ENCODE measurements at places on chromosomes 13 and 19. TPM values are rescaled to one million over a fixed set of nuclear protein-coding genes. Genes with fewer than 3 reads are reported as not detected.

DNA sequence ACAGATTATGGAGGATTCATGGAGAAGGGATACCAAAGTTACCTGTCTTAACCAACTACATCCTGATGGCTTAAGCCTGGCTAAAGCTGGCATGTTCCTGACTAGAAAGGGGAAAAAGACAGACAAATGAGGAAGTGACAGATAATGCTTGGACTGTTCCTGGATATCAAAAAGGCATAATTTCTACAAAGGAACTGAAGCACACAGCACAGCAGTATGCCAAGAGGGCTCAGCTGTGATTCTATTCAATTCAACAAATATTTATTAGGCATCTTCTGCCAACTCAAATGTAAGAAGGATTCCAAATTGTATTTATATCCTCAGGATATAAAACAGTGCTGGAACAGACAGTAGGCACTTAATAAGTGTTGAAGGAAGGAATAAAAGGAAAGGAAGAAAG, 59.5 kb downstream of the KLF12 start:
- DNase-seq: no peak

DNA sequence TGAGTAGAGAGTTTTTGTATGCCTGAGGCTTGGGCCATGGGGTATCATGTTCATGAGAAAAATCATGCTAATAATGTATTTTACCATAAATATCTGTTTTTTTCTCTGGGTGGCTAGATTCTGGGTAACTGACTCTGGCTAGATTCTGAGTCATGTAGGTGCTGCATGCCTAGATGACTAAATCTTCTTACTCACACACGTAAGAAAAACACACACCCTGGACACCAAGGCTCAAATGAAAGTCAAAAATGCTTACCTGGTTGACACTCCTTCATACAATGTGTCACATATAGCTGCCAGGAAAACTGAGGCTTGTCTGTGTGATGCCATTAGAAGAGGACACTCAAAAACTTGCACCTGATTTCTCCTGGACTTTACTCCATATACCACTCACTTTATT, 597.4 kb upstream of the SLITRK1 start:
- DNase-seq: no peak

DNA sequence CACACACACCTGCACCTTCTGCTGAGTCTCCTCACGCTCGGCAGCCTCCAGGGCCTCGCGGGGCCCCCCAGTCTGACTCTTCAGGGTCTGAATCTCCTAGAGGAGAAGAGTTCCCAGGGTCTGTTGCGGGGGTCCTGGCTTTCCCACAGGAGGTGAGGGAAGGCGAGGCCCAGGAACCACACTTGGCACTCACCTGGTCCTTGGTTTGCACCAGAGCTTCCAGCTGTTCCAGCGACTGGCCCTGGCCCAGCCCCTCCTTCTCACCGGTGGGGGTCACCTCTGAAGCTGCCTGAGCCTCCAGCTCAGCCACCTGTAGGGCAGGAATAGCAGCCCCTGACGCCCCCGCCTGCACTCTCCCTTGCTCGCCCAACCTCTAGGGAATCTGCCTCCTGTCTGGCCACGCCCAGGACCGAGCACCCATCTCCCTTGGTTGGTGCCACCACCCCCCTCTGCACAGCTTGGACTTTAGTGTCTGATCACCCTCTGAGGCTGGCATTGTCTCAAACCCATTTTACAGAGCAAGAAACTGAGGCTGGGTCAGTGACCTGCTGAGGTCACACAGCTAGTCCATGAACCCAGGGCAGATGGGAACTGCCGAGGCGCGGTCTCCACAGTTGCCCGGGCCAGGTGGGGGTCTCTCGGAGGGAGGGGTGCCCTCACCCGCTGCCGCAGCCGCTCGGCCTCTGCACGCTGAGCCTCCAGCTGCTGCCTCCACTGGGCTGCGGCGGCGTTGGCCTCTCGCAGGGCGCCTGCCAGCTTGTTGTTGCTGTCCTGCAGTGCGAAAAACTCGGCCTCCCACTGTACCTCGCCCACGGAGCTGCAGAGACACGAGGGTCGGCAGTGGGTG, 9.5 kb downstream of the HOMER3 start:
- no peak for DNase-seq

DNA sequence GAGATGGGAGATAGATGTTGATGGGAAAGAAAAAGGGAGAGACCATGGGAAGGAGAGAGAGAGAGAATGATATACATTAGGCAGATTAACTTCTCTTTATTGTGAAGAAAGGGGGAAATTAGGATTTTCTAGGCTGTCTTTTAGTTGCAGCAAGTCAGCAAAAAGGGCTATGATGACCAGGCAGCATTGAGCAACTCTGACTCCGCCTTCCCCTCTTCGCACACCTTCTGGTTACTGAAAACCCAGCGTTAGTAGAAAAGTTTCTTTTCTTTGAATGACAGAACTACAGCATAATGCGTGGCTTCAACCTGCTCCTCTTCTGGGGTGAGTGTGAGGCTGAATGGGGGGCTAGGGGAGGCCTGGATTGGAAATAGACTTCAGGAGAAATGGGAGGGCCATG, at the start of gene ADGRE1:
Gene ADGRE1, plus strand, starts transcription at position 264 of the 400 bp plus-strand sequence. Its CDS starts 30 bp downstream, at position 294.
- DNase-seq: no peak

- no peak for DNase-seq
Measured at GRCh38 chr13:23598369-23598768, 28.2 kb downstream of the TNFRSF19 start.

Gene PLIN3
- total RNA-seq: 85.5 TPM

Gene CGB5
- total RNA-seq: not detected

Gene ATP4A
- total RNA-seq: not detected

Gene ATXN8OS
- total RNA-seq: not detected

DNA sequence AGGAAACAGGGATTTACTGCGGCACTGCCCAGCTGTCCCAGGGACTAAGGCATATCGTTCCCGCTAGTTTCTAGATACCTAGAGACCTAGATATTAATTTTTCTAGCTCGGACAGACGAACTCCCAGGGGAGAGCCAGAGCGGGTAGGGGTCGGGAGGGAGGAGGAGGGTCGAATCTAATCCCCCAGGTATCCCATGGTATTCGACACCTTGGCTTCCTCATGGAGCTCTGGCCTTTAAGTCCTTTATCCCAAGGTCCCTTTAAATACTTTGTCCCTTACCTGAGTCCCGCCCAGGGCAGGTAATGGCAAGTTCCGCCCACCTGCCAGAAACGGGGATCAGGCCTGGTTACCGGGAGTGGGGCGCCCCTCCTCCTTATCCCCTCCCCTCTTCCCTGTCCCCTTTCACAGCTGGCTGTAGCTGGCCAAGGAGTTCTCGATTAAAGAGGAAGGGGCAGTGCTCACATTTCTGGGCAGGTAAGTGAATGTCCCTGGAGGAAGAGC, at the start of gene PRRG2:
Gene PRRG2, plus strand, starts transcription at position 310 of the 502 bp plus-strand sequence. CDS start 1,904 bp downstream, outside the sequence.
- peak; percentile 70 for DNase-seq

DNA sequence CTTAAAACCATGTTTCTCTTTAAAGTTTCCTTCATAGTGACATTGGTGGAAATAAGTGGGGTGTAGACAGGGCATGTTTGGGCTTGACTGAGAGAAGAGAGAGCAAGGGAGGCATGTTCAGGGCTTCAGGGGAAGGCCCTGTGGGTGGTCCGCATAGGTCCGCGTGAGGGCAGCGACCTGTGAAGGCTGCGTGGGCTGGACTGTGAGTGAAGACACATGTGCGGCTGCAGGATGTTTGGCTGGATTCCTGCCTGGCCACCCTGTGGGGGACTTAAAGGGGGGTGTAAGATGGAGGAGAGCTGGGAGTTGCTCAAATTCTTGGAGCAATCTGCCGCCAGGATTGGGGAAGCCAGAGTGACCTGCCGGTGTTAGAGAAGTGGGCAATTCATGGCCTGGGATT, 23.8 kb upstream of the KLF12 start:
- no peak for DNase-seq

- DNase-seq: no peak
Measured at GRCh38 chr19:45782162-45782691, at the start of gene DMPK. TSS of gene DMPK (minus strand) at chr19:45782490. CDS start at chr19:45782352, 138 bp downstream.

DNA sequence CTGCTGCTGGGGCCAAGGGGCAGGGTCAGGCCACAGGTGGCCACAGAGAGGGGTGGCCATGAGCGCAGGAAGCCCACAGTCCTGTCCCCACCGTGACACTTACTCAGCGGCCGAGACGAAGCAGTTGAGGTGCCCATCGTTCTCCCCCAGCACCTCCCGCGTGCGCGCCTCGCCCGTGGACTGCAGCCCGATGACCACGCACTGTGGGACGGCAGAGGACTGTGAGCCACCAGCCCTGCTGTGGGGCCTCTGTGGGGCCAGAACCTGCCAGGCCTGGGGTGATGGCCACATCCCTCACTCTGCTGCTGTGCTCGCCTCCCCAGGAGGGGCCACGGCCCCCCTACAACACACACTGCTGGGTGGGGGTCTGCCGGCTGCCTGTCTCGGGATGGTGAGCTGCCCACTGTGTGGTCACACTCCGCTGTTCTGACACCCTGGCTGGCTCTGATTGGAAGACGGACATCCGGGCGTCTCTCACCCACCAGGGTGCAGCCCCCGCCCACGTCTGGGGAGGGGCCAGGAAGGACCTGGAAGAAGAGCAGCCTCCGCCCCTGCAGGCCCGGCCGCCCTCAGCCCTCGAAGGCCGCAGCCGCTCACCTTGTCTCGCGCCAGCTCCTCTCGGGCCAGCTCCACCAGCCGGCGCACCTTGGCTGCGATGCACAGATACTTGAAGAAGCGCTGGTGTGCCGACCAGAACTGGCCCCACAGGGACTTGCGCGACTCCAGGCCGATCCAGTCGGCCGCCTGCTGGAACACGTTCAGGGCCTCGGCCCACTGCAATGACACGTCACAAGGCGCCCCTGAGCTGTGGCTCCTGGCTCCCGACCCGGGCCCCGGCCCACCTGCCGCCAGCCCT, 13.2 kb downstream of the GPX4 start:
- no peak for DNase-seq

DNA sequence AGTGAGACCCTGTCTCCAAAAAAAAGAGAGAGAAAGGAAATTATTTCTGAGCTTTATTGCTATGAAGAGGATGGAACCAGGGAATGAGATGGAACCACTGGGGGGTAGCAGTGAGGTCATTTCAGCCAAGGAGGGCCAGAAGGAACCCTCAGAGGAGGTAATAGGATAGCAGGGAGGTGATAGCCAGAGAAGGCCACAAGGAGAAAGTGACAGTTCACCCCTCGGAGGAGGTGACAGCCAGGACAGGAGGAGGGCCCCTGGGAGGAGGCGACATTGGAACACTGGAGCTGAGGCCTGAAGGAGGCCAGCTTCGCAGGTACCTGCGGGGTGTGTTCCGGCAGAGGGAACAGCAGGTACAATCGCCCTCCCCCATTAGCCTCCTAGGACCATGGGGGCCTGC, 675 bp upstream of the PGPEP1 start:
- no peak for DNase-seq

DNA sequence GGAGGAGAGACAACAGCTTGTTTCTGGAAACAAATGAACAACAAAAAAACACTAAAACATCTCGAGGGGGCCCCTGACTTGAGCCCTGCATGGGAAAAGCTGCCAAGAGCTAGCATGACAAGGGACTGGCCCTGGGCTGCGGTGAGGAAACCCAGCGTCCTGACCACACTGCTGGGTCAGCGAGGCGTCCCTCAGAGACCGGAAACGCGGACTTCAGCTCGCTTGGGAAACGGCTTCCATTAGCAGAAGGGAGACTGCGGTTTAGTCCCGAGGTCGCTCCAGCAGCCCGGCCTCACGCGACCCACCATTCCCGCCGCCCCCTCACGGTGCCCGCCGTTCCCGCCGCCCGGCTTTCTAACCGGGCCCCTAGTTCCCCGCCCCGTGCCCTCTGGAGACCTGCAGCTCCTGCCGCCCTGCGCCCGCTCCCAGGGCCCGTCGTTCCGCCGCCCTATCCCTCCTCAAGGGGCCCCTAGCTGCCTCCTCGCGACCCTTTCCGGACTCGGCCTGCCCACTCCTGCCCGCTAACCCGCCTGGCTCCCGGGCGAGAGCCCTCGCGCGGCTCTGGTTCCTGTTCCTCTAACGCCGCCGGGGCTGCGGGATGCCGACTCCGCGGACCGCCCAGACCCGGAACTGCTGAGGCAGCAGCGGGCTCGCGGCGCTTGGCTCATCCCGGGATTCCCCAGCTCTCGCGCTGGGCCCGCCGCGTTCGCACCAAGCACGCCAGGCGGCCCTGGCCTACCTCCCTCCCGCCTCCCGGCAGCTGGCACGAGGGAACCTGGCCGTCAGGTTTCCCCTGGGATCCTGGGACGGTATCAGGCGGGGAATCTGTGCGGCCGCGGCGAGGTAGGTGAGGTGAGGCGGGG, at the start of gene CCDC122:
Gene CCDC122, minus strand, starts transcription at position 849 of the 863 bp plus-strand sequence. CDS start 10,364 bp downstream, outside the sequence.
- peak; percentile 88 for DNase-seq

Gene ICAM5
- total RNA-seq: 0.27 TPM

DNA sequence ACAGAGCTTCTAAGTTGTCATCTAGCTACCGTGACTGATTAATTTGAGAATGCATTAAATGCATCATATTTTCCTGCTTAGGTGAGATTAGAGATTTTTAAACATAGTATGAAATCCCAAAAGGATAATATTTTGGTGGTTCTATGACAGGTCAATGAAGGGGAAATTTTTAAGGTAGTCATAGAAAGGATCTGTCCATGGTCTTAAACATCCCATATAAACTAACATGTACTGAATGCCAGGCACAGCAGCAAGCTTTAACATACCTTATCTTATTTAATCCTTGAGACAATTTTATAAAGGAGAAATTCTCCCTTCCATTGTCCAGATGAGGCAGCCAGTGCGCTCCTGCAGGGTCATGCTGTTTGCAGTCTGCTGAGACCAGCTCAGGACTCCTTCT, 466.0 kb downstream of the FGF14 start:
- no peak for DNase-seq

- DNase-seq: peak; percentile 29
Measured at GRCh38 chr13:112688560-112689302, 1.1 kb upstream of the ATP11A start.

GRCh38 chr19:23378948-23379347, 16.3 kb downstream of the ZNF91 start:
- DNase-seq: no peak

DNA sequence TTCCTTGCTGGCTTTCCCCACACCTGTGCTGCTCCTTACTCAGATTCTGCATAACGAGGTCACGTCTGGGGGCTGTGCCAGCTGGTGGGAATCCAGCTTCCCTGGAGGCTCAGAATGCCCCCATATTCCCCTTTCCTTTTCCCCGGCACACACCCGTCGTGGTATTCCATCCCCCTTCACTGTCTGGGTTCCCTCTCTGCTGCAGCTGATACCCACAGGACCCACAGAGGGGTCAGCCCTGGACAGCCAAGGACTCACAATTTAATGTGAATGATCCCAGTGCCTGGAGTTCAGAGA, 4.2 kb upstream of the MYH14 start:
- DNase-seq: no peak

DNA sequence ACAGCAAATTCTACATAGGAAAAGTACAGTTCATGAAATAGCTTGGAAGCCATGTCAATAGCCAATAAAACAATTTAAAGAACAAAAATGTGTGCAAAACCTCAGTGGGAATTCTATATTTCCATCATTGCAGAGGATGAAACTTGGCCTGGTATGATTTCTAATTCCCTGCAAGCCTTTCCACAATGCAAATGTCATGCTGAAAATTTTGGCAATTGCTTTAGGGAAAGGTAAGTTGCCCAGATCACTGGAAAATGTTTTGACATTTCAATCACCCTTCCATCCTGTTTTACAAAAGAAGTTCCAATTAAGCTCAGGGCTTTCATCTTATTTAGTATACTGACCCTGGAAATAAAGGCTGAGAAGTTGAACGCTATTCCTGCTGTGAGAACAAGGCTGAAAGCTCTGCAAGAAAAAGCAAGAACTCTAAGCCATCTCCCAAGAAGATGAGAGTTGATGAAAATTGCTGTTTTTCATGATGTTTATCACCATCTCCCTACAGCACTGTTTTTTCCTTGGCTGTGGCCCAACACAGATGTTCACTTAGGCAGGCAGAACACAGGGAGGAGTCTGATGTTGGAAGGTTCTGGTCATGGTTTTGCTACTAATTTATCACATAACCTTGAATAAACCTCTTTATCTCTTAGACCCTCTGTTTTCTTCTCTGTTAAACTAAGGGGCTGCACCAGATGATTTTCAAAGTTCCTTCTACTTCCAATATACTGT, 263.7 kb downstream of the KCTD12 start:
- DNase-seq: no peak

GRCh38 chr19:35330475-35330874, 1.5 kb downstream of the CD22 start:
- DNase-seq: peak; percentile 26

Data from transverse colon (tissue), 4 donors.